Endothelial cell (in vitro differentiated cells): ENCODE measurements at places on chromosomes 2 and 18.

DNA sequence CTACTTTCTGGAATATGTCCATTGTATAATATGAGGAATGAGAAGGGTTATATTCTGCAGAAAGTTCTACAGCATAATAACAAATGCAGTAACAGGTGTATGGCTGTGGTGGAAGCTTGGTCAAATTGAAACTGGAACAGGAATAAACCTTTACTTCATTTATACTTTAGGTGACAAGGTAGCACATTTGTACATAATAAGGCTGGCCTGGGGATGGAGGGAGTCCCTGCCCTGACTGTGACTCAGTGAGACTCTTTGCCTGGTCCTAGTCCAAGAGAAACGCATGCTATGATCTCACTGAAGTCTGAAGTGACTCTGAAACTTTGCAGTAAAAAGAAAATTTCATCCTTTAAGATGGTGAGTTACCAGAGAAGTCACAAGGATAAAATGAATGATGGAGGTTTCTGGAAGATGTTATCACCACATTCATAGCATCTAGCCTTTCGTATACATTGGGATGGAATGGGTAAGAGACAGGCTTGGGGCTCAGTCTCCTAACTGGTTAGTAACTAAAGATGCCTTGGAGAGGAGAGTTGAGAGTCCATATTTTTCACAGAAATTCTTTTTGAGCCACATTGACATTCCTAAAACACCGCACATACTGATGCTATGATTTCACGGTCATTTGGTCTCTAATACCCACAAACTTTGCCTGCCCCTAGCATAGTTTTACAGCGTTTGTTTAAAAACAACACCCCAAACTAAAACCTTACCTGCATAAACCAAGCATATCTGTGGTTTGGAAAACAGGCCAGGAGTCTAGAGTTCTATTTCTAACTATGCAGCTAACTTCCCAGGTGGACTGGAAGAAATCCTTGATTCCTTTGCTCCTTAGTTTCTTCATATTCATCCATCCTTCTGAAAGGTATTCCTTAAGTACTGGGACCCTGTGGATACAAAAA, 42.4 kb upstream of the NABP1 start:
- no peak for DNase-seq

GRCh38 chr2:41719756-41720155, 328.1 kb upstream of the PKDCC start:
- no peak for DNase-seq

DNA sequence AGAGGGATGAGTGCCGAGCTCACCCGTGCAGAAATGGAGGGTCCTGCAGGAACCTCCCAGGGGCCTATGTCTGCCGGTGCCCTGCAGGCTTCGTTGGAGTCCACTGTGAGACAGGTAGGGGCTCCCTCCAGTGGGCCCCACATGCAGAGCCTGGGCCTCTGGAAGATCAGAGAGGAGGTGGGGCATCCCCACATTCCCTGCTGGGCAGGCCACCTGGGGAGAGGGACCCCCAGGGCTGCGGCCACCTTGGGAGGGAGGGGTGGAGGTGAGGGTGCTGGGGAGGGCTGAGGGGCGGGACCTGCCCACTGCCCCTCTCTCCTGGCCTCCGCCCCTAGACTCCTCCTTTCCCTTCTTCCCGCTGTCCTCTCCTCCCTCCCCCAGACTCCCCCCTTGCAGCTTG, 38.5 kb downstream of the MTERF4 start:
- peak; percentile 3 for DNase-seq

DNA sequence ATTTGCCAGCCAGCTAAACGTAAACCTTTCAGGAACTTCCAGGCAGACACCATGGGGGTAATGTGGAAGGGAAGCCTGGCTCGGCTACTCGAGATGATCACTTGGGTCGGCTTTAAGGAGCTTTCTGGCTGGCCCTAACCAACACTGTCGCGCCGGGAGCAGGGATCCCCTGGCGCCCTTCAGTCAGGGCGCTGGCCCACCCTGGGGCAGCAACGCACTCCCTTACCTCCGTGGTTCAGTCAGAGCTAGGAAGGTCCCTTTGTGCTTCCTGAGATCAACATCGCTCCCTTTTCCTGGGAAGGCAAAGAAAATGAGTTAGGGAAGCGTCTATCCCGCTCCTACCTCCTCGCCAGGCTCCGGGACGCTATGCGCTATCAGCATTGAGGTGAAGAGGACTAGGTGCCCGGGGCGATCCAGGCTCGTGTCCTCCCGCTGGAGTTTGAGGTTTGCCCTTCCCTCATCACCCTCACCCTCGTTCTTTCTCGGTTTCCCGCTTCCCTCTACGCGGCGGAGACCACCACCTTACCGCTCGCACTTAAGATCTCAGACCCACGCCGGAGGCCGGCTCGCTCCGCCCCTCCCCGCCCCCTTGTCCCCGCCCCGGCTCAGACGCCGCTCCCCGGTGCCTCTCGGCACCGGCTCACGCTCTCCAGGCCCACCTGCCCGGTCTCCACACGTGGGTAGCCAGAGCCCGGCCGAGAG, 449 bp upstream of the ATRAID start:
- no peak for DNase-seq

GRCh38 chr2:64326578-64327050, 127.3 kb upstream of the LGALSL start:
- DNase-seq, result no peak

- DNase-seq, result no peak
Measured at GRCh38 chr2:152094014-152094413, 4.8 kb downstream of the CACNB4 start.

- DNase-seq, result peak; percentile 64
Measured at GRCh38 chr2:228318218-228318617, 136.7 kb upstream of the SPHKAP start.

GRCh38 chr2:153213022-153213421, 265.5 kb downstream of the RPRM start:
- no peak for DNase-seq

DNA sequence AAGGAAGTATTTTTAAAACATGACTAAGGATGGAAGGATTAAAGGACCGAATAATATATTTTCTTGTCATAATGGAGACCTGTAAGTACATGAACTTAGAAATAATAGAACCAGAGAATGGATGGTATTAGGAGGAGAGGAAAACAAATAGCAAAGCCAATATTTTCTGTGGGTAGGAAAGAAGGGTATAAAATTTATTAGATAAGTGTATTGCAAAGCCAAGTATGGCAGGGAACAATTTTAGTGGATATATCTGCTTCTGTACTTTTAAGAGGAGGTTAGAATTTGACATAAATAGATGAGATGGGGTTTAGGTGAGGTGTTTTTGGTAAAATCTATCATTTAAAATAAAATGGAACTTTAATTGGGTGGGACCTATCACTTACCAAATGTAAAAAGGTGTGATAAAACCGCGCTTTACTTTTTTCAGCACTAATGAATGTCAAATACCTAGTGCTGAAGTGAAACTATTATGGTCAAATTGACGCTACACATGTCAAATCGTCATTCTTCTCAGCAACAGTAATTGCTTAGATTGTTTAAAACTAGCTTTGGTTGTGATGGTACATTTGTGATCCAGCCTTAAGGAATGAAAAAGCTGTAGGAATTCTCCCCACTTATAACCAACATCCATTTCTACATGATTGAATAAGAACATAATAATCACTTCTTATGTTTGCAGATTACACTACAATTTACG, 78.1 kb upstream of the ZEB2 start:
- no peak for DNase-seq

GRCh38 chr2:178327516-178327915, 123.5 kb downstream of the PRKRA start:
- DNase-seq, result no peak

DNA sequence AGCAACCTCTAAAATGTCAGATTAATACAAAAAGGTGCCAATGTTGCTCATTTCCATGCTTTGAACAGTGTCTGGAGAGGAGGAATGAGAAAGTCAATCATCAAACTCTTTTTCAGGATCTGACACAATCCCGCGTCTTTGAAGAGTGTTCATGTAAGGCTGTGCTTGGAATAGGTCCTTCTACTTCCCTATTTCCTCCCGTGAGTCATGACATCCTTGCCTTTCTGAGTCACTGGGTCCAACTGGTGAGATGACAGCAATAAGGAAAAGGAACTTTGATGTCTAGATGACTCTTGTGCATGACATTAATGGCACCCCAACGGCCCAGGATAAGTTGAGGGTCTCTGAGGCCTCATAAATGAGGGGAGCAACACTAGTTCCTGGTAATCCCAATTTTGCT, 109.0 kb upstream of the CELF4 start:
- DNase-seq, result no peak

- no peak for DNase-seq
Measured at GRCh38 chr2:45812011-45812500, 160.6 kb downstream of the PRKCE start.

DNA sequence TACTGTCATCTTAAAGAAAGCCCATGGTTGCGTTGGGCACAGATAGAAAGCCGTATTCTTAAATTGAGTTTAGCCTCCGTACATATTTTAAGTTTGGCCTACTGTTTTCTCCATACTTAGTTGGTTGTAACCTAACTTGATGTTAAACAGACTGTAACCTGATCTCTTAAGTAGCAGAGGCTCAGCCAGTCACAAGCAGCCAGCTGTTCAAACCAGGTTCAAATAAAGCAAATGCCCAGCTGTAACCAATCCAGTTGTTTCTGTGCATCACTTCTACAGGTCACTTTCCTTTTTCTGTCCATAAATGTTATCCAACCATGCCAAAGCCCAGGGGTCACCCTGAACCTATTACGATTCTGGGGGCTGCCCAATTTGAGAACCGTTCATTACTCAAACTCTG, 10.0 kb upstream of the THADA start:
- DNase-seq, result no peak

- DNase-seq, result peak; percentile 50
Measured at GRCh38 chr2:189412330-189412953, 28.8 kb upstream of the WDR75 start.

DNA sequence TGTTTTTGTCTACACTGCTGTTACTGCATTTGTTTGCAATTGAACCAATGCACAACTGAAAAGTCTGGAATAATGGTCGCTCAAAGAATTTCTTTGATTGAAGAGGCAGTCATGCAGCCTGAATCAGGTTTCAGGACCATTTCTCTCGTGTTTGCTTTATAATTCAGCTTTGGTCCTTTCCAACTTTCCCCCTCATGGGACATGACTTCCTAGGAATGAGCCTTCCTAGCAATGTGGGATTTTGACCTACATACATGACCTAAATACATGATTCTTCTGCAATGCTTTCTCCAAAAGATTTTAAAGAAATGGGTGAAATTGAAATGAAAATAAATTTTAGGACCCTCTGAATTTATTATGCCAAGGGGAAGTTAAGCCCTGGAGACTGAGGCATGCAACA, 197.4 kb downstream of the MREG start:
- no peak for DNase-seq

GRCh38 chr2:145070703-145071102, 550.8 kb upstream of the ZEB2 start:
- DNase-seq, result no peak

- peak; percentile 29 for DNase-seq
Measured at GRCh38 chr2:6780765-6781274, 84.9 kb downstream of the CMPK2 start.

GRCh38 chr2:218993345-218994315, at the start of gene CRYBA2:
CRYBA2 (minus strand) TSS chr2:218993422; CDS start chr2:218993176, 246 bp downstream.
- peak; percentile 18 for DNase-seq

- no peak for DNase-seq
Measured at GRCh38 chr2:143321994-143322393, 192.8 kb downstream of the ARHGAP15 start.

- DNase-seq, result no peak
Measured at GRCh38 chr2:207041279-207041678, 102.0 kb downstream of the CPO start.

GRCh38 chr2:233034091-233034882, 1.8 kb downstream of the NEU2 start:
- no peak for DNase-seq

DNA sequence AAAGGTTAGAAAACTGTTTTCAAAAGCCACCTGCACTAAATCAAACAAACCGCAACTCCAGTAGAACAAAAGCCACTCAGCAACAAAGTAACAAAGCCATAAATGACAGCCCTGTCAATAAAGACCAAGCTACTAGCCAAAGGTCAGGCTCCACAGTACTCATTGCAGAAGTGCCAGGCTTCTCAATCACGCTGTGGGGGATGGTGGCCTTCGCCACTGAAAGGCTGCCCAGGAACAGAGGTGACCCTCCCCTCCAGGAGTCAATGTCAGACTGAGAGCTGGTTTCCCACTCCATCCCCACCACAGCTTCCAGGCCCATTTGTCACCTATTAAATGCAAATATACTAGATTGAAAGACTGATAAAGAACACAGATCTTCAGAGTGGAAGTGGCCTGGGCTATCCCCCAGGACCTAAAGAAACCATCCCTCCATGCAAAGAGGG, 5.9 kb downstream of the ATP8B1 start:
- DNase-seq, result no peak

- no peak for DNase-seq
Measured at GRCh38 chr2:112129060-112129459, 9.1 kb upstream of the FBLN7 start.

DNA sequence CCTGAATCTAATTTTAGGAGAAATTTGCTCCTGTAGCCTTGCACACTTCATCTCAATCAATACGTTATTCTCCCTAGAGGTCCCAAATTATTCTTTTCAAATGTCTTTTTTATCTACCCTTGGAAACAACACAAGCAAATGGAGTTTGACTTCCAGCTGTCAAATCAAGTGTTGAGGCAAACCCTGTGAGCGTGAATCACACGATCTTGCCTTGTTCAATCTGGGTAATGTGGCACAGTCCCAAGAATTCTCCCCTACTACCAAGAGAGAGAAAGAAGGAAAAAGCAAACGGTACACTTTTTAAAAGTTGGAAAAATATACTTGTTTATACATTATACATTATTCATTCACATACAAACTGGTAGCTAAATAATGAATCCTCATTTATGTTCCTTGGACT, 2035.3 kb upstream of the CELF4 start:
- DNase-seq, result no peak

DNA sequence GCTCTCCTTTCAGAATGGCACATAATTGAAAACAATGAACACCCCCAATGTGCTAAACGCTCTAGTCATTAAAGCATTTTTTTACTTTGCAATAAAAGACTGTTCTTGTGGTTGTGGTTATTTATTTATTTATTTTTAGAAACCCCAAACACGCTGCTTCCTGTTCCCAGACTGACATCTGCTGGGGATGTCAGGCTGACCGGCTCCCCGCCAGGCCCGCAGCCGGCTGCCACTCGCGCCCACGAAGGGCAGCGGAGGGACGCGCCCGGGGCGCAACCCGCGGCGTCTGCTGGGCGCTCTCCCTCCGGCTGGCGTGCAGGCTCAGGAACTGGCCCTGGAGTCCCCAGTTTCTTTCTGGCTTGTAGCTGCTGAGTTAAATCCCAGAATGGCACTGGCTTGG, 83.1 kb upstream of the SP3 start:
- no peak for DNase-seq

- no peak for DNase-seq
Measured at GRCh38 chr2:43475137-43475846, 120.5 kb downstream of the THADA start.

DNA sequence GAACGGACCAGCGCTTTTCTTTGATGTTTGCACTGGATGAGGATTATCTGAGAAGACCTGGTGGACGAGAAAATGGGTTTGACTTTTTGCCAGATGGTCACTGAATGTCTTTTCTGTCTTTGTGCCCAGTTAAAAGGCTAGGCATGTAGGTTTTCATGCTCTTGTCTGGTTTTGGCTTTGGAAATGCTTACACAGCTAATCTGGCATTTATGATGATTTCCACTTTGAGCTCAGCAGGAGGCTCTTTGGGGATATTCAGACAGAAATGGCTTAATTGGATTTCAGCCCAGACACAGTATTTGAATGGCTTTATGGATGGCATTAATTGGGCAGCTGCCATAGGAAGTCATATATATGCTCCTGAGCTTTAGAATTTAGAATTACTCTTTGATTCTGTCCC, 59.6 kb downstream of the NCK2 start:
- DNase-seq, result no peak
